ENCODE measurements at places on chromosomes 3 and 15.

DNA sequence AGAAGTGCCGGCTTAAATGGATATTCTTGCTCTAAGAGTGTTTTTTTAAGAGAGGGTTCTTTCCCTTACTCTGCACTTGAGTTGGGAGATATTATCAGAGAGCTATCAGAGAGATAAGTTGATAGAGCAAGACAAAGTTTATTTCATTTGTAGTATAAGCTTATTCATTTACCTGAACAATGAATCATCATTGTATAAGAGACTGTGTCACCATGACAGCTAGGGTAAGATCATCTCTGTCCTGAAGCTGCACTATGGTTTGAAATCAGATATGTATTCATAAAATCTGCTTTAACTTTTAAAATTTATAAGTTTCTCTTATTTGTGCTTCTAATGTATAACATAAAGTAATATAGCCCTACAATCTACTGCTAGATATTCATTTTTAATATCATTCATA lies 128.1 kb upstream of the ARL6 start:
- no peak for DNase-seq

DNA sequence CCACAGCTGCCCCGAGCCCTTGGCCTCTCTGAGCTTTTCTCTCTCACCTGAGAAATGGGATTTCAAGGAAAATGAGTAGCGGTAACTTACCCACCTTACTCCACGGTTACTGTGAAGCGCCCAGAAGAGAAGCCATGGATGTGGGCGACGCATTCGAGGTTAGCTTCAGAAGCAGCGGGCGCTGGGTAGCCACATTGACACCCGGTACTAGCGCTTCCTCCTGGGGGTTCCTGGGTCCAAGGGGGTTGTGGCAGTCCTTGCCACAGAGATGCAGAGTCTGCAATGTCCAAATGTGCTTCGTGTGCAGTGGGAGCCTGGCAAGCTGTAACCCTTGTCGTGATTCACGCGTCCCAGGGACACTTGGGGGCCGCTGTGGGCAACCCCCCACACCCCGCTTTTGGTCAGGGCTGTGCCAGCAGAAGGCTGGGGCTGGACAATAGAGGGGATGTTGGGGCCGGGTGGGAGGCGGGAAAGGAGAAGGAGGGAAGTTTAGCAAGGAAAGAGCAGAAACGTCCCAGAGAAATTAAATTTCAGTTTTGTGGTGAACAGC lies 41.4 kb upstream of the FURIN start:
- no peak for DNase-seq

- no peak for DNase-seq
These were observed 32.5 kb upstream of the THSD4 start for GRCh38 chr15:71082803-71083202.

GRCh38 chr3:128470134-128470899 lies 3.6 kb upstream of the DNAJB8 start:
- DNase-seq = no peak

GRCh38 chr3:149470381-149470780 lies 4.1 kb upstream of the TM4SF4 start:
- DNase-seq = no peak

DNA sequence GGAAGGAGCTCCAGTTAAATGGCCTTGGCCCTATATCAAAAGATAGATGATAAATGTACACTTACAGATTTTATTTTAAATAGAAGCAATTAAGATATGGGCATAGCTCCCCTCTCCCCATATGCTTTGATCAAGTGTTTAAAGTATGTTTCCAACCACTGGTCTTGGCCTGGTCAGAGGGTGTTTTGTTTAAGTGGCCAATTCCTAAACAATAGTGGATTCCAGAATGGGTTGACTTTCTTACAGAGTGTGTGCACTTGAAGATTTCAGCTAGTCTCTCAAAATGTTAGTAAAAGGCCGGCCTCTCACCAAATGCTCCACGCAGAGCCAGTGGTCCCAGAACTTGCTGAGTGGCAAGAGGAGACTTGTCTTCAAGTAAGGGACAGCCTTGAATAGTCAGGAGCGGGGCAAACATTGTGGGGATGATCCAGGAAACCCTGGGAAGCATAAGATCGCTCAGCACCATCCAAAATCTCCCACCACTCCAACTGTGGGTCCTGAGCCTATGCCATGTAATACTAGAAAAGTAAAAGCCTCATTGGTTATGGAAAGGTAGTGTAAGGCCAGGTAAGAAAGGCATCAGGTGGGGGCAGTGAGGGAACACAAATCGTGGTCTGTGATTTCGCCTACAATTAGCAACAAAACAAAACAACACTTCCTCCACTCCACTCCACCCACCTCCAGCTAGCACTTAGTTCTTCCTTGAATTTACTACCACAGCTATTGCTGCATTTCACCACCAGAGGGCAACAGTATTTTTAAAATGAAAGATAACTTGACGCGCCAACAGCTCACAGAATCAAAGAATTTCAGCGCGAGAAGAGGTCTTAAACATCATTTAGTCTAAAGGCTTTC lies 4.8 kb downstream of the RARRES1 start:
- DNase-seq = peak; percentile 73

- DNase-seq = no peak
These were observed 266.3 kb downstream of the XXYLT1 start for GRCh38 chr3:195004512-195005250.

Data from CD4-positive, alpha-beta T cell treated with Interleukin-1 beta for 1 hour (primary cell).